NCI-H1694 (cell line): ENCODE measurements at places on chromosomes 1 and 21.

DNA sequence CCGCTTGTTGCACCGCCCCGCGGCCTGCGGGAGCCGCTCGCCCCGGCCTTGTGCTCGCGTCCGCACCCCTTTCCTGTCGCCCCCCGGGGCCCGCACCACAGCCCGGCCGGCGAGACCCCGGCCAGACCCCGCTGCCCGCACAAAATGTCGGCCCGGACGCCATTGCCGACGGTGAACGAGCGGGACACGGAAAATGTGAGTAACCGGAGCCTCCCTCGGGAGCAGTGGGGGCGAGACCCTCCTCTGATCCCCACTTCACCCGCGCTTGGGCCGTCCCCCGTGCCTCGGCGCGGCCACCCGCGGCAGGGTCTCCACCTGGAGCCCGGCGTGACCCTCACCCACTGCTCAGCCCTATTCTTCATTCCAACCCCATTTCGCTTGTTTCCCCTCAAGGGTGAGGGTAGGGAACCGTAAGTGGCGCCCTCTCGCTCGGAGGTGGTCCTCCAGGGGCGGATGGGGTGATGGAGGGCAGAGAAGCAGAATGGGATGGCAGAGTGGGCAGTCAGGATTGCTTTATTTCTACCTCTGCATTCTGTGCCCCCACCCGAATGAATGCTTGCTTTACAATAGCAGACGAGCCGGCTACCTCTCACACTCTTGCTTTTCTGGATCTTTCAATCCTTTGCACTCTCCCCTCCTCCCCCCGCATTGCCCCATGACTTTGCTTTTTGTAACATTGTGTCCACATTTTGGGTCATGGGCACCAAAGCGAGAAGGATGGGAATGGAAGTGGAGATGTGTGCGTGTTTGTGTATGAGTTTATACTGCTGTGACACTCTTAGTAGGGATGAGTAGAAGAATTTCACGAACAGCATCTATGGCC, 954 bp downstream of the MARK1 start:
- DNase-seq, result no peak

- DNase-seq, result no peak
These were observed 19.4 kb downstream of the PLEKHM2 start for GRCh38 chr1:15703562-15703961.

GRCh38 chr1:36419140-36419539, 21.4 kb upstream of the LSM10 start:
- no peak for DNase-seq

DNA sequence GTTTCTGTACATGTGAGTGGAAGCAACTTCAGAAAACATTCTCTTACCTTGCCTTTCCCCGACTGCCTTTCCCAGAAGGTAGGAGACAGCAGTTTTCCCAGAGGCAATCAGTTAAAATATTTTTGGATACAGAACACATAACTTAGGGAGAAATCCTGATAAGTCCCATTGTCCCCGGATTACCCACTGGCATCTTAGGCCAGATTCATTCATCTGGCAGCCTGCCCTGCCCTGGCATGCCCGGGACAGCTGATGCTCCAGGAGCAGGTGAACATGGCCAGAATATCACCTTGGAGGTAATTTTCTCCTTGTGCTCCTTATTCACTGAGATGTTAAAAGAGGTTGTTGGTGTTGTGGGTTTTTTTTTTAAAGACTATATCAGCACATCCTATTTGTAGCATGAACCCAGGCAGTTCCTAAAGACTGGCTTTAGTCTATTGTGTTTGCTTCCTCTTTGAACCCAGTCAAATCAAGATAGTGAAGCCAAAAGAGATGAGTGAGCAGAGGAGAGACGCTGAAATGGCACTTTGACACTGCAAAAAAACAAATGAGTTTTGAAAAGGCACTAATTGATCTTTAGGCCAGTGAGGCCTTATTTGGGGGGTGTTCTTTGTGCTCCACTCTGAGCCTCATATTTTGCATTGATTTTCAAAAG, 139.6 kb downstream of the PLPP3 start:
- DNase-seq, result no peak

- no peak for DNase-seq
These were observed 119.2 kb downstream of the FOXD2 start for GRCh38 chr1:47557066-47557465.

GRCh38 chr1:178284058-178284457, 190.2 kb downstream of the RASAL2 start:
- DNase-seq, result no peak

GRCh38 chr1:112359961-112360767, 35.9 kb upstream of the CTTNBP2NL start:
- DNase-seq, result no peak

GRCh38 chr1:213231795-213232231, 180.8 kb downstream of the RPS6KC1 start:
- no peak for DNase-seq

DNA sequence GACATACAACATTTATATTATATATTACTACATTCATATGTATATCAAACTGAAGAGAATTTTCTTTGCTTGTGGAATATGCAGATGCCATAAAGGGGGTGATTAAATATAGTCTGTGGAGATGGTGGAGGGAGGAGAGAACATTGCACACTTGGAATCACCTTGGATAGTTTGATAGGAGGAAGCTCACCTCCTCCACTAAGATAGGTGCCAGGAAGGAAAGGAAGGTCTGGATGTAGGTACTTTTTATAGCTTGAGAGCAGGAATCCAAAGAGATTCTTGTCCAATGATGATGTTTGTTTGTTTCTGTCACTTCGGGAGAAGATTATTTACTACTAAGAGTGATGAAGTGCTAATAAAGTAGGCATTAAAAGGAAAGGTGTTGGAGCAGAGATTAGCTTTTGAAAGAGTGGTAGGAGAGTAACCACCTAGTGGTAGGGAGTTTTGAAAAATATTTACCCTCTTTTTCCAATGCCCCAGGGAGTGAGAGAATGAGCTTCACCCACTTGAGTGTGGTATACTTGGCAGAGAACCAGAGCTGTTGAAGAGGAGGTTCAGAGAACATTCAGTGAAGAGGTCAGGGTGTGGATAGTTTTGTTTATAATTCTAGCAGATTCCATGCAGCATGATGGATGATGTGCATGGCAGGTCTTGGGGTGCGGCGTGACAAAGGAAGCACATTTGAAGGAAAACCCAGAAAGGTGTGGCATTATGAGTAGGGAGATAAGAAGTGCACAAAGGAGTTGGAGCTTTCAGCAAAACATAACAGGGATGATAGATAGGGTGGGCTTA, 145.0 kb downstream of the PATJ start:
- DNase-seq, result no peak

- no peak for DNase-seq
These were observed 152.9 kb downstream of the DHRS3 start for GRCh38 chr1:12465126-12465525.

DNA sequence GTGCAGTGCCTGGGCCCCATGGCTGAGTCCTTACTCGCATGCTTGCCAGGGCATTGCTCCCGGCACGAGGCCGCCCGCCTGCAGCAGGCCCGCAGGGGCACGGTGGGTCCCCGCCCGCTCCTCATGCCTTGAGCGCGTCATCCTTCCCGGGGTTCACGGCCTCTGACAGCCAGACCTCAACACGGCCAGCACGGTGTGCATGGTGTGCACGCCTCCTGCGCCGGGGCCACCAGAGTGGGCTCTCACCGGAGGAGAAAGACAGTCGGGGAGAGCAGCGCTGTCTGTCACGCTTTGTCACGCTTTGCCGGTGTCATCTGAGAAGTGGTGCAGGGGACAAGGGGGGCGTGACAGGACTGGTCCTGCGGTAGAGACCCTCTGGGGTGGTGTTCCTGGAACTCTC, 11.9 kb upstream of the COL18A1 start:
- no peak for DNase-seq

- no peak for DNase-seq
These were observed 3.3 kb upstream of the KIF21B start for GRCh38 chr1:201026836-201027235.

GRCh38 chr1:90357995-90358394, 359.1 kb downstream of the BARHL2 start:
- DNase-seq, result no peak

DNA sequence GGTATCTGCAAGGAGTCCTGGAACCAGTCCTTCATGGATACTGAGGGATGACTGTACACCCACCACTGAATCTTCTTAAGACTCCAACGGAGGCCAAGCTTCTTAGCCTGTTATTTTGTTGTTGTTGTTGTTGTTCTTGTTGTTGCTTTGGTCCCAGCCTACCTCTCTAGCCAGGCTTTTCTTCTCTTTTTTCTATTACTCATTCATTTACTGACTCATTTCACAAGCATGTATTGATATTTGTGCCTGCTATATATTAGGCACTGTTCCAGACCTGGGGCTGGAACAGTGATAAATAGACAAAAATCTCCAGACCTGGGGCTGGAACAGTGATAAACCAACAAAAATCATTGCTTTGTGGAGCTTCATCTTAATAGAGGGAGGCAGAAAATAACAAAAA, 20.4 kb downstream of the CENPF start:
- DNase-seq, result no peak

- DNase-seq, result peak; percentile 58
These were observed 1.0 kb upstream of the ATP2B4 start for GRCh38 chr1:203625628-203626019.

DNA sequence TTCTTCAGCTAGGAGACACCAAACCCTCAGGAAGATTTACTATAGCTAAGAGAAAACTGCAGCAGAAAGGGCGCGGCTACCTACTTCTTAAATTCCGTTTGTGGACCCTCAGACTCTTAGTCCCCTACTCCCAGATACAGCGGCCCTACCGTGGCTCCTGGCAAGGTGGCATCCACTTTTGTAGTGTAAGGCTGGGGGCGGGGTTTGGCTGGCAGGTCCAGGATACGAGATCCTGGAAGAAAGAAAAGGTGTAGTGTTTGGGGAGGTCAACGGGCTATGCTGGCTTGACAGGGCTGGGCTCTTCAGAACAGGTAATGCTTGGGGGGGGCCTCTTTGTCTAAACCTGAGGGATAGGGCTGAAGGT, 280 bp downstream of the CREB3L4 start:
- no peak for DNase-seq

- no peak for DNase-seq
These were observed 10.4 kb downstream of the DLGAP3 start for GRCh38 chr1:34918977-34919561.

GRCh38 chr1:185938396-185938795, 204.2 kb downstream of the HMCN1 start:
- DNase-seq, result no peak

GRCh38 chr1:174769961-174770549, 229.7 kb upstream of the CACYBP start:
- DNase-seq, result peak; percentile 58

DNA sequence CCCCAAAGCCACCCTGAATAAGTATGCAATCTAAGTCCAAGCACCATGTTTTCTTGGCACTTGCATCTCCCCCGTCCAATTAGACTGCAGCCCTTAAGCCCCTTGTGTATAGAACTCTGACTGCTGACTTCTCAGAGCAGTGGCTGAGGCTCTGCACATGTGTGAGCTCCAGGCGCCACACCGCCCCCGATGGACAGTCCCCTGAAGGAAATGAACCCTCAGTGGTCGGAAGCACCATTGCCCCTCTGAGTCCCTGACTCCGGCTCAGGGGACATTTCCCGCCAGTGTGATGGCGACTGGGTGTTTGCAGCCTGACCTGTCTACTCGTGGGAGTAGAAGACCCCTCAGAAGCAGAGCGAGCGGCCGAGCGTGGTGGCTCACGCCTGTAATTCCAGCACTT, 37.2 kb upstream of the SCCPDH start:
- no peak for DNase-seq

- no peak for DNase-seq
These were observed 296.2 kb downstream of the LMX1A start for GRCh38 chr1:165060285-165060793.

GRCh38 chr1:33060579-33061083, 20.3 kb upstream of the AZIN2 start:
- no peak for DNase-seq

- no peak for DNase-seq
These were observed 10.8 kb upstream of the CSF3R start for GRCh38 chr1:36493524-36493923.

- DNase-seq, result no peak
These were observed 57.9 kb upstream of the ADORA3 start for GRCh38 chr1:111561328-111561727.

GRCh38 chr1:115077286-115077983, 11.9 kb downstream of the TSPAN2 start:
- no peak for DNase-seq

GRCh38 chr1:228083871-228084278, 1.4 kb downstream of the ARF1 start:
- no peak for DNase-seq
